ENCODE measurements at places on chromosomes 13 and 19.

GRCh38 chr13:53411463-53411862 lies 382.9 kb downstream of the OLFM4 start:
- no peak overlapping the region for H3K4me3 ChIP-seq
- peak overlapping the region; percentile 28 for H3K27ac ChIP-seq
- no peaks in the 10 kb centered on the region for H3K36me3 ChIP-seq
- no peak for DNase-seq

- no peaks in the 10 kb centered on the region for H3K36me3 ChIP-seq
- no peaks in the 10 kb centered on the region for H3K27me3 ChIP-seq
- H3K4me1 ChIP-seq, result peaks cover 3% of the 10 kb centered on the region
- H3K4me3 ChIP-seq, result no peak overlapping the region
- no peak overlapping the region for H3K27ac ChIP-seq
- no peak for DNase-seq
Measured at GRCh38 chr19:33405254-33405552, 31.7 kb downstream of the CEBPG start.

DNA sequence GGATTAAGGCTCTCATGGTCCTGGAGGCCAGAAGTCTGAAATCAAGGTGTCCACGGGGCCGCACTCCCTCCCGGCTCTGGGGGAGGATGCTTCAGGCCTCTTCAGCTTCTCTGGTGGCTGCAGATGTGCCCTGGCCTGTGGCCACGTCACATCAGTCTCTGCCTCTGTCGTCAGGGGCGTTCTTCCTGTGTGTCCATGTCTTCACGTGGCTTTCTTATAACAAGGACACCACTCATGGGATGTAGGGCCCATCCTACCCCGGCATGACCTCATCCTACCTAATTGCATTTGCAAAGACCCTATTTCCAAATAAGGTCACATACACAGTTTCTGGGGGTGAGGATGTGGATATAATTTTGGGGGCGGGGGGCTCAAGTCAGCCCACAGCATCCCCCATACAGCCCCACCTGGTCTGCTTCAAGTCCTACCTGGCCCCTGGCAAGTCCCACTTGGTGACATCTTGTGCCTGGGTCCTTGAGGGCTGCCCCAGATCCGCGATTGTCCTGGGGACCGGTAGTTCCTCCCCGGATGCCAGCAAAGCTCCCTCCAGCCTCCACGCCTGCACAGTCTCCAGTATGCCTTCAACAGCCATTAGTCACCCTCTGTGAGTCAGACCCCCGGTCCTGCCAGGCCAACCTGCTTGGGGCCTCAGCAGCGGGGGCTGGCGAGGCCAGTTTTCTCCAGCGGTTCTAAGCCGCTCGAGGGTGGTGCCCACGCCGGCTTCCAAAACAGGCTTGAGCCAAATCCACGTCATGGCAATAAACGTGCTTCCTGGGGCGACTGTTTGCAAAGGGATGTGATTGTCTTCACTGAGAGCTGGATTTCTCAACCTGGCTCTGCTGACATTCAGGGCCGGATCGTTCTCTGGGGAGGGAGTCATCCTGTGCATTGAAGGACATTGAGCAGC lies 32.2 kb downstream of the MYO9B start:
- no peak overlapping the region for H3K4me3 ChIP-seq
- H3K27ac ChIP-seq, result no peak overlapping the region
- H3K36me3 ChIP-seq, result peaks cover 20% of the 10 kb centered on the region
- H3K4me1 ChIP-seq, result peaks cover 7% of the 10 kb centered on the region
- no peak for DNase-seq

- peaks cover 21% of the 10 kb centered on the region for H3K4me1 ChIP-seq
- H3K4me3 ChIP-seq, result no peak overlapping the region
- H3K36me3 ChIP-seq, result peaks cover 4% of the 10 kb centered on the region
- DNase-seq, result no peak
- no peaks in the 10 kb centered on the region for H3K27me3 ChIP-seq
Measured at GRCh38 chr19:46862503-46862834, 1.7 kb downstream of the ARHGAP35 start.

DNA sequence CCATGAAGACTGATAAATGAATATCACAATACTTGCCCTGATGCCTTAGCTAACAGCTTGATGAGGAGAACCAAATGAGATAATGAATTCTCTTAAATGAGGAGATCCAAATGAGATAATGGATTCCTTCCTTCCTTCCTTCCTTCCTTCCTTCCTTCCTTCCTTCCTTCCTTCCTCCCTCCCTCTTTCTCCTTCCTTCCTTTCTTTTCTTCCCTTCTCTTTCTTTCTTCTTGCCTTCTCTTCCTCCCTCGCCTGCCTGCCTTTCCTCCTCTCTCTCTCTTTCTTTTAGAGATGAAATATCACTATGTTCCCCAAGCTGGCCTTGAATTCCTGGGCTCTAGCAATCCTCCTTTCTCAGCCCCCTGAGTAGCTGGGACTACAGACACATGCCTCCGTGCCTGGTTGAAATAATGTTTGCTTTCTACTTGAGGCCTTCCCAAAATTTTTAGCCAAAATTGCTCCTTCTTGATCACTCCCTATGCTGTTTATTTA lies 4.0 kb upstream of the SLAIN1 start:
- H3K4me3 ChIP-seq, result no peak overlapping the region
- no peak overlapping the region for H3K27ac ChIP-seq
- H3K4me1 ChIP-seq, result peaks cover 10% of the 10 kb centered on the region
- H3K36me3 ChIP-seq, result no peaks in the 10 kb centered on the region
- DNase-seq, result no peak

DNA sequence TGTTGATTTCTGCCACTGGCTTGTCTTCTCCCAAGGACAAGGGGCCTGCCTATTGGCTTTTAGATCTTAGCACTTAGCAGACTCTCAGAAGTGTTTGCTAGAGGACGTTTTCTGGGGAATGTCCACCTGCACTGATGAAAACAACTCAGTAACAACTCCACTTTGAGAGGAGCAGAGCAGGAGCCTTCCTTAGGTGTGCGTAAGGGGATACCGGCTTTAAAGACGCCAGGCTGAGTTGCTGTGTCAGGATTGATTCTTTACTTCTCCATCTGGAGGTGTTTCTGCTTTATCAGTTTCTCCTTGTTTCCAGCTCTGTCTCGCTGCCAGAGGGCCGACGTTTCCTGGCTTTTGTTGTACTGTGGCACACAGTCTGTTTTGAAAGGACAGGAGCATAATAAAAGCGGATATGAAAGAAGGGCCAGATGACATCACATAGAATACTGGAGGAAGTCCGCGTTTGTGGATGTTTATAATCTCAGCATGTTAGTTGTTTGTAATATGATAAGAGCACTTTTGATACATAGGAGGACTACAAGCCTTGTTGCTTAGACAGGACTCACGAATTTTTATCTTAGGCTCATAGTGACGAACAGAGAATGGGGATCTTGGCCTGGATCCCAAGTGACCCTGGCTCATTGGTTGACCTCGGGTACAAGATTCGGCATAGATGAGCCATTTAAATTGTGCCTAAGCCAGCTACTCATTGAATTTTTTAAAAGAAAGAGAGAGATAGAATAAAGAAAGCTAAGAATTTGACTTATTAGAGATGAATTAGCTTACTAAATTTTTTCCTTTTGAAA lies 34.6 kb downstream of the COL4A2 start:
- peaks cover 21% of the 10 kb centered on the region for H3K4me1 ChIP-seq
- no peak for DNase-seq
- H3K36me3 ChIP-seq, result peaks cover 16% of the 10 kb centered on the region
- no peaks in the 10 kb centered on the region for H3K27me3 ChIP-seq
- H3K27ac ChIP-seq, result no peak overlapping the region

DNA sequence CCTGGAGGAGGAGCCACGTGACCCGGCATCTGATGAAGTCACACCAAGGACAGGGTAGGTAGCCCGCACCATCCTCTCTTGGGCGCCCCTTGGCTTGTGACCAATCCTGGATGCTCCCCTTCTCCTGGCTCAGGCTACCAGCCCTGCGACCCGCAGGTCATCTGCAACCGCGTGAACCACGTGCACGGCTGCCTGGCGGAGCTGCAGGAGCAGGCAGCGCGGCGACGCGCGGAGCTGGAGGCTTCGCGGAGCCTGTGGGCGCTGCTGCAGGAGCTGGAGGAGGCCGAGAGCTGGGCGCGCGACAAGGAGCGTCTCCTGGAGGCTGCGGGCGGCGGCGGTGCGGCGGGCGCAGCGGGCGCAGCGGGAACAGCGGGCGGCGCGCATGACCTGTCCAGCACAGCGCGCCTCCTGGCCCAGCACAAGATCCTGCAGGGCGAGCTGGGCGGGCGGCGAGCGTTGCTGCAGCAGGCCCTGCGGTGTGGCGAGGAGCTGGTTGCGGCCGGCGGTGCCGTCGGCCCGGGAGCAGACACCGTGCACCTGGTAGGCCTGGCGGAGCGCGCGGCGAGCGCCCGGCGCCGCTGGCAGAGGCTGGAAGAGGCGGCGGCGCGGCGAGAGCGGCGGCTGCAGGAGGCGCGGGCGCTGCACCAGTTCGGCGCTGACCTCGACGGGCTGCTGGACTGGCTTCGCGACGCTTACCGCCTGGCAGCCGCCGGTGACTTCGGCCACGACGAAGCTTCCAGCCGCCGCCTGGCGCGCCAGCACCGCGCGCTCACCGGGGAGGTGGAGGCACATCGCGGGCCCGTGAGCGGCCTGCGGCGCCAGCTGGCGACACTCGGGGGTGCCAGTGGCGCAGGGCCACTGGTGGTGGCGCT lies 45.9 kb downstream of the SPTBN4 start:
- no peak overlapping the region for H3K27ac ChIP-seq
- H3K36me3 ChIP-seq, result no peaks in the 10 kb centered on the region
- peaks cover 76% of the 10 kb centered on the region for H3K27me3 ChIP-seq
- DNase-seq, result no peak
- no peaks in the 10 kb centered on the region for H3K4me1 ChIP-seq

GRCh38 chr13:36369268-36370107 lies 23.3 kb upstream of the SPART start:
- H3K27me3 ChIP-seq, result no peaks in the 10 kb centered on the region
- DNase-seq, result no peak
- no peak overlapping the region for H3K4me3 ChIP-seq
- no peak overlapping the region for H3K27ac ChIP-seq
- H3K36me3 ChIP-seq, result peaks cover 12% of the 10 kb centered on the region

Data from type B pancreatic cell (in vitro differentiated cells).